ENCODE measurements at places on chromosomes 11 and 22.

GRCh38 chr11:2387266-2387987, 10.3 kb downstream of the CD81 start:
- no peak for DNase-seq

DNA sequence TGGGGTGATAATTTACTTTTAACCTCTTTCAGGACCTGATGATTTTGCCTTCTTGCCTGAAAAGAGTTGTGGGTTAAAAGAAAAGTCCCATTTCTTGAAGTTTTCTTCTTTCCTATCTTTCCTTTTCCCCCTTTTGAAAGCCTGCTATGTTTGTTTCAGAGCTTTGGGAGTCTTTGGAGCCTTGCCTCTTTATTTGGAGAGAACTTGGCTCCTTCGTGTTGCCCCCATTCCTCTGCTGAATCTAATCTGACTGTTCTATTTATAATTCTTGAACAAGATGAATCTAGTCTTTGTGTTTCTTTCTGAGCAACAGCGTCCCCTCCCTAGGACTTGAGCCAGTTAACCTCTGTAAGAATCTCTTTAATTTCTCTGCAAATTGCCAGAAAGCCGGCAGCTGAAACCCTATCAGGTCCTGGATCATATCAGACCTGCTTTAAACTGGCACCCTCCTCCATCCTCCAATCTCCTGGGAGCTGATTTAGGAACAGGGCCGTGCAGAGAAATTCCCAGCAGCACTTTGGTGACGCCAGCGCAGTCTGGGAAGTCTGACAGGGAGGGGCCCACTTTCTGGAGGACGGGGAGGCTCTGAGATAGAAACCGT, 289.1 kb upstream of the SORL1-AS1 start:
- DNase-seq, result no peak

DNA sequence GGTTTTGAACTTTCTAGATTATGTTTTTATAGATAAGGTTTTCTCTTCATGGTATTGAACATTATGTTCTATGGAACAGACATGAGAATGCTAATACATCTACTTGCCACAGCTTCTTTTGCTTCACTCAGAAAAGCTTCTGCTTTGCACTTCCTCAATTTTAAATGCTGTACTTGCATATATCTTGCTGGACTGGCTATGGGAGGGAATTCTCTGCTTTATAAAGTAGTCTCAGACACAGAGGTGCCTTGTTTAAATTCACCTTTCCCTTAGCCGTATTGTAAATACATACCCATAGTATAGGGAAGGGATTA, 173.9 kb downstream of the DDX10 start:
- DNase-seq, result no peak

DNA sequence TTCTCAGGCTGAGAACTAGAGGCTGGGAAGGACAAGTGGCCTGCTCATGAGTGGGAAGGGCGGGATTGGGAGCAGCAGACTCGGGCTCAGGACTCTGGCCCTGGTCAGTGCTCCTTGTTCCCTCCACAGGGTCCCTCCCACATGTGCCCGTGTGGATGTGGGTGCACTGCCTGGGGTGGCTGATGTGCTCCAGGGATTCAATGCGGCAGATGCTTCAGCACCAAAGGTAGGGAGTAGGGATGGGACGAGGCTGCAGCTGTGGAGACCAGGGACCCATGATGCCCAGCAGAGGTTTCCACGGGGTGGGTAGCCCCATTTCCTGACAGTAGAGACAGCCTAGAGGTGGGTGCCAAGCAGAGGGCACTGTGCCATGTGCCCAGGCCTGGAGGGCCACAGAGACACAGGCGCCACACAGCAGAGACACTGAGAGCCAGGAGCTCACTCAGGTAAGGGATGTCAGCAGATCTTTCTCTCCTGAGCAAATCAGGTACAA, 89.5 kb downstream of the GGTLC2 start:
- no peak for DNase-seq

- DNase-seq, result no peak
Measured at GRCh38 chr11:77517226-77517625, 43.3 kb upstream of the PAK1 start.

DNA sequence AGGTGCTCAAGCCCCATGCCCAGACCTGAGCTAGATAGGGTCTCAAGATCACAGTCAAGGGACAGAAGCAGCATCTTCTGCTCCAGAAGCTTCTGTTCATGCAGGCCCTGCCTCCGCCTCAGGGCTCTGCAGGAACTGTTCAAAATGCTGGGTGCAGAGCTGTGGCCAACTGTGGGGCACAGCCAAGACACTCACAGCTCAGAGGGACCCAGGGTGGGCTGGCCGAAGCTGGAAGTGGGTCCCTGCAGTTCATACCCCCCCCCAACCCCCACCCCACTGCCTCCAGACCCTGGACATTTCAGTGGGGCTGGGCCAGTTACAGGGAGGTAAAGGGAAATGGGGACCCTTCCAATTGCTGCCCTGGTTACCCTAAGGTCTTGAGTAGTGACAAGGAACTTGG, 129.0 kb downstream of the CRYBB2 start:
- DNase-seq, result no peak

DNA sequence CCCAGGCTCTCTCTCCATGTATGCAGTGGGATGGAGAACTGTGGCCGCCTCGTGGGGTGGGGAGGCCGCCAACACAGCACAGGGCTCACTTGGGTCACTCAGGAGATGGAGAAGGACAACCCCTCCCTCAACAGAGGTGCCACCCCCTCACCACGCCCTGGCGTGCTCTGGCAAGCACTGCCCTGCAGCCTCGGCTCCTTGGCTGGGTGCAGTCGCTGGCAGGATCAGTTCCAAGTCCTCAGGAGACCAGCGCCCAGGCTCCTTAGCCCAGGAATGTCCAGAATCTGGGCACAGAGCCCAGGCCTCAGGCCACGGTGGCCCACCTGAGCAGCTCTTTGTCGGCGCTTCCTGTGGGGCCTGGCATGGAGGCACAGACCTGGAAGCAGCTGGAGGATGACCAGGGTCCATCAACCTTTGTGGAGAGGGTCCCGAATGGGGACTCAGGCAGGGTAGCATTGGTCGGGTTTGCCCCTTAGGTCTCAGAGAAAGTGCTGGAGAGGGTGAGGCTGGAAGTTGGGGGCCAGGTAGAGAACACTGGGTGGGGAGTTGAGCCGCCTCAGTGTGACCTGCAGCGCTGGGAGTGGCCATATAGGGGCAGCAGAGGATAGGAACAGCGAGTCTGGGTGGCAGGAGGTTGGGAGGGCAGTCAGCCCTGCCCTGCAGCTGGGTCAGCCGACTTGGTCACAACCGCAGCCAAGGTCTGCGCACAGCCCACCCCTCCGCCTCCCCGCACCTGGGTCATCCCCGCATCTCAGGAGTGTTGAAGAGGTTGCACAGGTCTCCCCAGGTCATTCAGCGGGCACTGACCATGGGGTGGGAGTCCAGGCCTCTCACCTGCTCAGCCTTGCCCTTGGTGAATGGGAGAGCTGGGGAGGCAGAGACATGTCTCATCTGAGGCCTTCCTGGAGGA, 8.2 kb downstream of the SUSD2 start:
- DNase-seq, result no peak

- DNase-seq, result no peak
Measured at GRCh38 chr11:114738954-114739353, 60.6 kb downstream of the NXPE2 start.

- DNase-seq, result no peak
Measured at GRCh38 chr11:65071907-65072630, 11.8 kb downstream of the CDCA5 start.

DNA sequence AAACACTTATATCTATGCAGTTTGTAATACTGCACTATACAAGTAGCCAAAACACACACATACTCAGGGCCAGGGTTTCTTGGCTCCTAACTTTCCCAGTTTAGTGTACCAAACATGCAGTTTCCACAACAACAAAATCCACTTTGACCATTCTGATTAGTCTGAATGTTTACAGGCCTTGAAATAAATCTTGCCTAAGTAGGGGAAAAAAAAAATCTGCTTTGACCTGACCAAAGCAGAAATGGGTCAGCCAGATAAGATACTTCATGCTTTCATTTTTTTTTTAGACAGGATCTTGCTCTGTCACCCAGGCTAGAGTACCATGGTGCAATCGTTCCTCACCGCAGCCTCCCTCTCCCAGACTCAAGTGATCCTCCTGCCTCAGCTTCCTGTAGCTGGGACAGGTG, 10.1 kb downstream of the PRR14L start:
- DNase-seq, result no peak

- DNase-seq, result no peak
Measured at GRCh38 chr22:22815397-22816170, 72.0 kb upstream of the IGLL5 start.

- no peak for DNase-seq
Measured at GRCh38 chr11:102453921-102454320, 1.4 kb upstream of the TMEM123 start.

All from activated gamma-delta T cell treated with anti-CD3 and anti-CD28 coated beads, Interleukin-2, amount 50 U/mL, for 16 hours (primary cell).